ENCODE measurements at places on chromosomes 6 and 20. TPM values are rescaled to one million over a fixed set of nuclear protein-coding genes. Genes with fewer than 3 reads are reported as not detected.

Gene BEND6
- 47.3 TPM for total RNA-seq

Gene C6orf163
- total RNA-seq = 6.2 TPM

Gene CNR1
- total RNA-seq = 162 TPM

Gene MACROD2
- 43.1 TPM for total RNA-seq

Gene CCR6
- not detected for total RNA-seq

Gene L3MBTL3
- 26.8 TPM for total RNA-seq

Gene SGK2
- total RNA-seq = 0.46 TPM

Gene MOG
- 1.4 TPM for total RNA-seq

Gene RTF2
- 56.1 TPM for total RNA-seq

Gene CAP2
- total RNA-seq = 21.2 TPM

Gene TAAR8
- not detected for total RNA-seq

Gene NMBR
- total RNA-seq = 9.7 TPM

Gene CD109
- total RNA-seq = 2.3 TPM

Gene SOBP
- total RNA-seq = 42.0 TPM

Gene SOD2
- 96.4 TPM for total RNA-seq

Gene KCNG1
- 22.8 TPM for total RNA-seq

Gene KIAA1755
- 1.8 TPM for total RNA-seq

Gene F13A1
- total RNA-seq = 10.4 TPM

Gene DEFB132
- total RNA-seq = not detected

Gene TREM1
- not detected for total RNA-seq

Gene ANKRD66
- 3.5 TPM for total RNA-seq

Gene HLA-DMA
- total RNA-seq = 0.46 TPM

Gene MYLK2
- total RNA-seq = 1.6 TPM

Gene TNNC2
- total RNA-seq = not detected

Gene PI3
- total RNA-seq = not detected

Gene CFAP206
- total RNA-seq = 14.8 TPM

Gene TRAM2
- 2.8 TPM for total RNA-seq

Gene TAAR6
- total RNA-seq = not detected

Gene PPIL6
- 32.5 TPM for total RNA-seq

Gene SNX14
- 174 TPM for total RNA-seq

Gene SLC24A3
- 50.5 TPM for total RNA-seq

Gene LY6G6D
- total RNA-seq = not detected

Gene SEC23B
- total RNA-seq = 63.2 TPM

Gene POPDC3
- 1.2 TPM for total RNA-seq

Gene HNF4A
- not detected for total RNA-seq

Gene FAM50B
- total RNA-seq = 20.5 TPM

Gene WFDC12
- total RNA-seq = not detected

Gene PBOV1
- total RNA-seq = not detected

Gene BPIFB4
- not detected for total RNA-seq

Gene ZCCHC3
- 22.4 TPM for total RNA-seq

Gene ANKRD6
- 66.2 TPM for total RNA-seq

Gene ERVFRD-1
- not detected for total RNA-seq

Gene TUBB1
- total RNA-seq = 0.92 TPM

Gene RFX6
- not detected for total RNA-seq

Gene TMEM200A
- total RNA-seq = 21.2 TPM

Gene CLVS2
- 43.6 TPM for total RNA-seq

All from diencephalon (tissue), 1 donor.